ENCODE measurements at places on chromosomes 7 and 10. TPM values are rescaled to one million over a fixed set of nuclear protein-coding genes. Genes with fewer than 3 reads are reported as not detected.

DNA sequence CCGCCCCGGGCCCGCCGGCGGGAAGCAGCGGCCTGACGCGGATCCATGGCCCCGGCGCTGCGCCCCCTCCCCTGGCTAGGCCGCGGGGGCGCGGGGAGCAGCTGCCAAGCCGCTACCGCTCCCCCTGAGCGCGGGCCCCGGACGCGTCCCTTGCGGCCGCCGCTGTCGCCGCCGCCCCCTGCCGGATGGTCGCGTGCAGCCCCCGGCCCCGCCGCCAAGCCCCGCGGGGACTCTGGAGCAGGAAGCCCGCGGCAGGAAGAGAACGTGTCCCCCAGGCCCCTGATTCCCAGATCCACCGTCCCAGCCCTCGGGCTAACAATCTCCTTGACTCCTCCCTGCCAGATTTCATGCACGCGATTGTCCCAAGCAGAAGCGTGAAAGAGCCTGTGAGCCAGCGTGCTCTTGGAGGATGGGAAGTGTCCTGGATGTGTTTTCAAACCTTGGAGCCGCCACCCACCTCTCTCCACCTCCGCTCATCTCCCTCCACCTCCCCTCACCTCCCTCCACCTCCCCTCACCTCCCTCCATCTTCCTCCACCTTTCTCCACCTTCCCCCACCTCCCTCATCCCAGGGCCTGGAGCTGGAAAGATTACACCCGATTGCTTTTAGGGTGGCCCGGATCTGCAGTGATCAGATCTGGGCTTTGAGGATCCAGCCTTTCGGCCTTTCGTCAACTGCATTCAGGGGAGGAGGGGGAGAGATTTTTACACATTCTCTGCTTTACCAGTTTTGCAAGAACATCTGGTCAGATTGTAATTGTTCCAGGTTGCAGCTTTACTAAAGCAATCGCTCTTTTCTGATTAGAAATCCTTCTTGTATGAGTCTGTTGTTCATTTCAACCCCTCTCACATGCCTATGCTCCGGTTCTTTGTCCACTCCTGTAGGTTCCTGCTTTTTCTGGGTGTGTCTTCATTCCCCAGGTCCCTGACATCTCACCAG is 570 bp upstream of the PRTFDC1 start:
- peak; percentile 87 for DNase-seq
- H3K36me3 ChIP-seq: no peaks in the 10 kb centered on the region
- no peaks in the 10 kb centered on the region for H3K27me3 ChIP-seq
- H3K27ac ChIP-seq: peak overlapping the region; percentile 59

DNA sequence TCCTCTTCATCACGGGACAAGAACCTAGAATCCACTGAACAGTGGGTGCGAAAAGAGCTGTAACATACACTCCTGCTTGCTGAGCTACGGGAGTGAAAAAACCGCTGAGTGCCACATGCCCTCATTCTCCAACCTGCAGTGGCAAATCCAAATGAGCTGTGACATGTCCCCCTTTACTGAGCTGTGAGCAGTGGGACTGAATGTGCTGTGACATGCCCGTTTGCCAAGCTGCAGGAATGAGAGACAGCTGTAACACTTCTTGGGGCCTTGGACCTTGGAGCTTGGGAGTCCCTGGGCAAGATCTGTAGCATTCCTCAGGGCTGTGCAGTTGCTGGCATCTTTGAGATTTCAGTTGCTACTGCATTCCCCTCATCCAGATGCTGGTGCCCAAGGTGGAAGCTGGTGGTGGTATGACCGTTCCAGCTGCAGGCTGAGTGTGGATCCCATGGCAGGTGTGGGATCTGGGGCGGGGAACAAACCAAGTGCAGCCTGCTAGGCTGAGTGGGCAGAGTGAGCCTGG is 85.0 kb downstream of the TMEM106B start:
- no peak overlapping the region for H3K4me3 ChIP-seq
- no peaks in the 10 kb centered on the region for H3K36me3 ChIP-seq
- H3K27me3 ChIP-seq: no peaks in the 10 kb centered on the region
- no peaks in the 10 kb centered on the region for H3K4me1 ChIP-seq

DNA sequence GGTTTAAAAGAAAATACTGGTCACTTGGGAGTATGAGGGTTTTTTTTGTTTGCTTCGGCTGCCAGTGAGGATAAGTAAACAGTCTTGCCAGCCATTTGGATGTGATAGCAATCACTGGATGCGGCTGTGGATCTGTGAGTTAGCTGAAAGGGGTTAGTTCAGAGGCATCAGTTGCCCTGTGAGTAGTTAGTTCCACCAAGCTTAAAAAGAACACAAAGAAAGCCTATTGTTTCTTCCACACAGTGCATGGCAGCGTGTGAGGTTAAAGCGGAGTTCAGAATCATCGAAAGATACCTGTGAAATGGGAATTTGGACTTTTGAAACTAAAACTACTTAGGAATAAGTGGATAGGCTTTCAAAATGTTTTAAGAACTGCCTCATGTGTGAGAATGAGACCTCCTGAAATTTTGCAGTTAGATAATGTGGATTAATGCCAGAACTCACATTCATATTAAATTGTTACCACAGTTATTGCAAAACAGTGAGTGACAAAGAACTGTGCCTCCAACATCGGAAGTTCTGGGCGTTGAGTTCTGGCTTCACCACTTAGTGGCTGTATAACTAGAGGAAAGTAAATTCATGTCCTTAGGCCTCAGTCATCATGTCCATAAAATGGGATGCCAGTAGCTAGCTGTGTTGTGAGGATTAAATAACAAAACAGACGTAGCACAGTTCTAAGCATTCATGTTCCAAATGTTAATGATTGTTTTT is 31.3 kb downstream of the KIAA1217 start:
- no peak overlapping the region for H3K4me3 ChIP-seq
- no peaks in the 10 kb centered on the region for H3K27me3 ChIP-seq
- H3K27ac ChIP-seq: peak overlapping the region; percentile 34
- no peaks in the 10 kb centered on the region for H3K36me3 ChIP-seq

DNA sequence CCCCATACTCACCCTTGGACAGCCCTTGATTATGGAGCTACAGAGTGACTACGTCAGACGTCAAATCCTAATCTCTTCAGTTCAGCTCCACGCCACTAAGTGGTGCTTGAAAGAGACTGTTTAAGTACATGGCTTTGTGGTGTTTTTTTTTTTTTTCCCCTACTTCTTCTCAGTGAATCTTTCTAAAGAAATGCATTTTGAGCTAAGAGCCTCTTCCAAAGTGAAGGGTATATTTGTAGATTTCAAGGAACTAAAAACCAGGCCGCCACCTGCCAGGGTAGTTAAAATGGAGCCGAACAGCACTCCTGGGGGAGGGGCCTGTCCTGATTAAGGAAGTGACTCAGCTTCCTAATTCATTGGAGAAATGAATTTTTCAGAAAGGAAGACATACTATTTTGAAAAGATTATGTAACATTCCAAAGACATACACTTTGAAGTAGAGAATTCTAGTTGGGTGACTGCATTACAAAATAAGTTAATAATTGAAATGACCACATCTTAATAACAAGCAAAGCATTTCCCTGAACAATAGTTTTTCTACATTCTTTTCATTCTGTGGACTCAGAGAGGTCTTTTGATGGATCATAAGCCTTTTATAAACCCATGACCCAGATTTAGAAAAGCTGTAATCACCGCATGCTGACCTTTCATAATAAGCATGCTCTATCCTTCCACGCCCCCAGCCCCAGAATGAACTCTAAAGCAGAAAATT is 20.6 kb upstream of the VPS41 start:
- H3K27ac ChIP-seq: no peak overlapping the region
- H3K36me3 ChIP-seq: no peaks in the 10 kb centered on the region
- DNase-seq: no peak
- no peak overlapping the region for H3K4me3 ChIP-seq
- peaks cover 13% of the 10 kb centered on the region for H3K4me1 ChIP-seq

- peak overlapping the region; percentile 37 for H3K4me3 ChIP-seq
- H3K27me3 ChIP-seq: no peaks in the 10 kb centered on the region
- H3K4me1 ChIP-seq: peaks cover 34% of the 10 kb centered on the region
- H3K36me3 ChIP-seq: no peaks in the 10 kb centered on the region
- peak; percentile 70 for DNase-seq
Observed at GRCh38 chr7:70092314-70093204, 494.3 kb downstream of the AUTS2 start.

GRCh38 chr10:70649526-70649925 is 22.8 kb upstream of the ADAMTS14 start:
- H3K4me1 ChIP-seq: no peaks in the 10 kb centered on the region
- no peaks in the 10 kb centered on the region for H3K36me3 ChIP-seq
- DNase-seq: no peak

GRCh38 chr10:598415-599170 is 90.9 kb downstream of the DIP2C start:
- H3K36me3 ChIP-seq: no peaks in the 10 kb centered on the region
- DNase-seq: no peak
- H3K4me3 ChIP-seq: no peak overlapping the region
- no peaks in the 10 kb centered on the region for H3K27me3 ChIP-seq
- H3K4me1 ChIP-seq: peaks cover 9% of the 10 kb centered on the region

- no peaks in the 10 kb centered on the region for H3K4me1 ChIP-seq
- H3K36me3 ChIP-seq: no peaks in the 10 kb centered on the region
- DNase-seq: no peak
Observed at GRCh38 chr7:115097175-115097671, 175.3 kb downstream of the MDFIC start.

DNA sequence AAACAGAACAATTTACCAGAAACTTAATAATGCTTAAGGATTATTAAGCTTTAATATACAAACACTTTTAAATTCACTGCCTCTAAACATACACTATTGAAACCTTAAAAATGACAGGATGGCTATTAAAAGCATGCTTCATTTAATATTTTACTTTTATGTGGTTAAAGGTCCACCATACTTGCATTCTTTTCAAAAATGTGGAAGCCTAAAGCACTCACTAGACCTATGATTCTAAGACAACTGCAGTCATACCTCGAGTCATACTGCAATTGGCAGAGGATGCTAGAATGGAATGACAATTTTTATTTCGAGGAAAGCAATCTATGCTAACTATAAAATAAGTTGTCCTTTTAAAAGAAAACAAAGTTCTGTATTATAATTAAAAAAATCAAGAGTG is 85.3 kb downstream of the PIP4K2A start:
- no peak overlapping the region for H3K4me3 ChIP-seq
- peaks cover 51% of the 10 kb centered on the region for H3K4me1 ChIP-seq
- no peak overlapping the region for H3K27ac ChIP-seq
- H3K36me3 ChIP-seq: no peaks in the 10 kb centered on the region

GRCh38 chr10:77513781-77514331 is 123.8 kb downstream of the KCNMA1 start:
- DNase-seq: peak; percentile 82
- no peaks in the 10 kb centered on the region for H3K27me3 ChIP-seq
- H3K36me3 ChIP-seq: no peaks in the 10 kb centered on the region
- peaks cover 61% of the 10 kb centered on the region for H3K4me1 ChIP-seq
- H3K4me3 ChIP-seq: peak overlapping the region; percentile 24

DNA sequence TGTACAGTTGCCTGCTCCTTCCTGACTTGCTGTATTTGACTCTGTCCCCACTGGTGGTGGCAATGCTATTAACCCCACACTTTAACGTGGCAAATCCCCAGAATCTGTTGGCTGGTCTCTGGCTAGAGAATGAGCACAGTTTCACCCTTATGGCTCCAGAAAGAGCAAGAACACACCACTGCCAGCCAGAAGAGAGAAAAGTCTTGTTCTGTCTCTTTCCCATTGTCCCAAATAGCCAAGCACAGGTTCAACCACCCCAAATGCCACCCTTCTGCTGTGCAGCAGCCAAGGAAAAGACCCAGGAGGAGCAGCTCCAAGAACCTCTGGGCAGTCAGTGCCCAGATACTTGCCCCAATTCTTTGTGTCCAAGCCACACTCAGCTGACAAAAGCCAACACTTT is 11.3 kb downstream of the SLC16A9 start:
- H3K27me3 ChIP-seq: no peaks in the 10 kb centered on the region
- no peak for DNase-seq
- H3K36me3 ChIP-seq: no peaks in the 10 kb centered on the region
- H3K4me1 ChIP-seq: no peaks in the 10 kb centered on the region
- H3K4me3 ChIP-seq: no peak overlapping the region

DNA sequence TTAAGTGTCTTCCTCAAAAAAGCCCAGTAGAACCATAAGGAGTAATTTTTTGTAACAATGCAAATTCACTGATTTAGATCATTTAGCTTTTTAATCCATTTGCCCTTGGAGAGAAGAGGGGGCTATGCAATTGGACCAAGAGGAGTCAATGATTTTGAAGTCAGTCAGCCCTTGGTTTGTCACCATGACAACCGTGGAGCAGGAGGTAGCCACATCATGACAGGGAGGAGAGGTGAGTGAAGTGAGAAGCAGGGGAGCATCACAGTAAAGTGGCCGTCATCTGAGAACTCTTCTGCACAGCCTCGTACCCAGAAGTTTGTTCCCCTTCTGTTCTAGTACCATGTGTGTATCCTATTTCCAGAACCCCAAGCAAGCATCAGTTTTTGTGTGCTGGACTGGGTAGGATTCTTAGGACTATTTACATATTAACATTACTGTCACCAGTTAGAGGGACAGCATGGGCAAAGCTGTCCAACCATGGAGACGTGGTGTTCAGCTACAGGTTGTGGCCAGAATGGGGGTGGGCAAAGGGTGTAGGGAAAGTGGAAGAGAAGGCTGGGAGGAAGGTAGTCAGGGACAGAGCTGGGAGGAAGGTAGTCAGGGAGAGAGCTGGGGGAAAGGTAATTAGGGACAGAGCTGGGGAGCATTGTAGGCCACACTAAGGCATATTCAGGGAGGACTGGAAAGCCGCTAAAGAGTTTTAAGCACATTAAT is 13.1 kb downstream of the UBE3C start:
- H3K27ac ChIP-seq: no peak overlapping the region
- peaks cover 28% of the 10 kb centered on the region for H3K4me1 ChIP-seq
- no peak for DNase-seq
- peaks cover 5% of the 10 kb centered on the region for H3K36me3 ChIP-seq
- H3K4me3 ChIP-seq: no peak overlapping the region
- no peaks in the 10 kb centered on the region for H3K27me3 ChIP-seq

DNA sequence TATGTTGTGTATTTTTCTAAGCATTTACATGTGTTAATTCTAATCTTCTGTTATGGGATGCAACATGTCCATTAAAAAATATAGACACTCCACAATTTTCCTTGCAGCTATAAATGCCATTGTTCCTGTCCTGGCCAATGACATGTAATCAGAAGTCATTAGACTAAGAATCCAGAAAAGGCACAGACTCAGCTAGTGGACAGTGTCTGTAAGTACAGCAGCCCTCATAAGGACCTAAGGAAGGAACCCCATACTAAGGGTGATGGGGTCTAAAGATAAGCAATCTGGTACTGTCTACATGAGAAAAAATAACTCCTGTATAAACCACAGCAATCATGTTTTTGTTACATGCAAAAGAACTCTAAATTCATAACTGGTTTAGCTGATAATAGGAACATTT is 115.9 kb downstream of the GPR85 start:
- no peaks in the 10 kb centered on the region for H3K4me1 ChIP-seq
- H3K27ac ChIP-seq: no peak overlapping the region
- H3K27me3 ChIP-seq: no peaks in the 10 kb centered on the region
- no peak overlapping the region for H3K4me3 ChIP-seq

DNA sequence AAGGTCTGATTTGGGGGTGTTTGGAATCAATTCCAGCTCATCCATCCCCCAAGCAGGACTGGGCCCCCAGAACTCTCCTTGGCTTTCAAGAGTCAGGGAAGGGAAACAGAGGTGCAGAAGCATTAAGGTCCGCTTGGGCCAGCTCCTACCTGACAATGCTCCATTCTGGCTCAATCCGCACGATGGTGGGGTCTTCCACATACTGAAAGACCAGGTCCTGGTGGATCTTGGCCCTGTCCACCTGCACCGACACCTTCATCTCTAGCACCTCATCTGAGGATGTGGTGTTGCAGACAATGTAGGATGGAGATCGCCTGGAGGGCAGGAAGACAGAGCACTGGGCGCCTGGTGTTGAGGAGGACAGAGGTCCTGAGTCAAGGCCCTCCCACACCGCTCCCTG is 391.1 kb downstream of the PLXNA4 start:
- DNase-seq: no peak
- H3K4me3 ChIP-seq: no peak overlapping the region

The SLC18A3 gene
- 1.7 TPM for polyA plus RNA-seq

The DNAJC12 gene
- polyA plus RNA-seq: 7.9 TPM

The CABCOCO1 gene
- 0.94 TPM for polyA plus RNA-seq

The CNTNAP2 gene
- 3.4 TPM for polyA plus RNA-seq

The RAPGEF5 gene
- 1.8 TPM for polyA plus RNA-seq

The PDK4 gene
- 0.10 TPM for polyA plus RNA-seq
